Urinary bladder (tissue), 4 donors: ENCODE measurements at places on chromosomes 2 and 18. TPM values are rescaled to one million over a fixed set of nuclear protein-coding genes. Genes with fewer than 3 reads are reported as not detected.

The FAM228A gene
- 0.70 TPM for polyA plus RNA-seq

The IL1F10 gene
- not detected for polyA plus RNA-seq

The IL1RL1 gene
- 7.3 TPM for polyA plus RNA-seq

The UGT1A3 gene
- 0.14 TPM for polyA plus RNA-seq

The SLC35F5 gene
- 15.9 TPM for polyA plus RNA-seq

The WDFY1 gene
- 22.6 TPM for polyA plus RNA-seq

The CXCR2 gene
- 0.77 TPM for polyA plus RNA-seq

The ERMN gene
- 0.09 TPM for polyA plus RNA-seq

The SNTG2 gene
- 1.6 TPM for polyA plus RNA-seq

The UGT1A10 gene
- polyA plus RNA-seq: not detected

The LIMS3 gene
- polyA plus RNA-seq: 1.1 TPM

The SIGLEC15 gene
- polyA plus RNA-seq: 1.3 TPM

The SMYD5 gene
- 18.2 TPM for polyA plus RNA-seq

The DOK6 gene
- polyA plus RNA-seq: 9.0 TPM

The PLEKHH2 gene
- polyA plus RNA-seq: 7.0 TPM

The ASTL gene
- 0.09 TPM for polyA plus RNA-seq

The C1QL2 gene
- 0.04 TPM for polyA plus RNA-seq

The ASXL3 gene
- polyA plus RNA-seq: 1.1 TPM

The AKAIN1 gene
- polyA plus RNA-seq: 0.41 TPM

The ANKRD30B gene
- not detected for polyA plus RNA-seq

The FAM117B gene
- polyA plus RNA-seq: 4.5 TPM

The FRZB gene
- polyA plus RNA-seq: 6.3 TPM

The CYP27C1 gene
- 0.70 TPM for polyA plus RNA-seq

The PLCL1 gene
- polyA plus RNA-seq: 6.0 TPM

The HRH4 gene
- 0.05 TPM for polyA plus RNA-seq

The SERPINB12 gene
- not detected for polyA plus RNA-seq

The PMAIP1 gene
- polyA plus RNA-seq: 1.1 TPM

The FAM124B gene
- polyA plus RNA-seq: 4.0 TPM

The WDR54 gene
- polyA plus RNA-seq: 21.5 TPM

The EPHA4 gene
- polyA plus RNA-seq: 6.5 TPM

The KRTCAP3 gene
- polyA plus RNA-seq: 12.7 TPM

The ERFE gene
- 0.53 TPM for polyA plus RNA-seq

The SERPINB7 gene
- polyA plus RNA-seq: not detected

The TMEM17 gene
- polyA plus RNA-seq: 1.6 TPM

The TMEM150A gene
- 39.0 TPM for polyA plus RNA-seq

The PARD3B gene
- 9.1 TPM for polyA plus RNA-seq

The C1D gene
- 31.2 TPM for polyA plus RNA-seq

The REG1A gene
- polyA plus RNA-seq: 5.4 TPM

The PSD4 gene
- 6.3 TPM for polyA plus RNA-seq

The RETREG2 gene
- 65.4 TPM for polyA plus RNA-seq

The VIT gene
- 47.4 TPM for polyA plus RNA-seq

The SRD5A2 gene
- 2.4 TPM for polyA plus RNA-seq

The TEKT4 gene
- polyA plus RNA-seq: not detected

The PPP1R1C gene
- 2.4 TPM for polyA plus RNA-seq
